ENCODE measurements at places on chromosomes 6 and 20.

GRCh38 chr6:45830441-45831139 lies 185.1 kb downstream of the CLIC5 start:
- DNase-seq: no peak

DNA sequence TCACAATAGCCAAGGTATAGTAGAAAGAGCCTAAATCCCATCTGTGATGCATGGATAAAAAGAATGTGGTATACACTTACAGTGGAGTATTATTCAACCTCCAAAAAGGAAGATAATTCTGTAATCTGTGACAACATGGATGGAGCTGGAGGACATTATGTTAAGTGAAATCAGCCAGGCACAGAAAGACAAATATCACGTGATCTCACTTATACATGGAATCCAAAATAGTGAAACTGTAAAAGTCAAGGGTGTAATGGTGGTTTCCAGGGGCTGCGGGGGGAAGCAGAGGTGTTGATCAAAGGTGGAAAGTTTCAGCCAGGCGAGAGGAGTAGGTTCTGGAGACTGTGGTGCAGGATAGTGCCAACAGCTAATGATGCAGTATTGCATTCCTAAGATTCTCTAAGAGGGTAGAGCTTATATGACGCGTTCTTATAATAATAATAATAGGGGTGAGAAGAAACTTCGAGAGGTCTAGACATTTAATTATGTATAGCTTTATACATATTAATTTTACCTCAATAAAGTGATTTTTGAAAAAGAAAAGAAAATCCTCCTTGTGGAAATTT lies 246.1 kb downstream of the FOXA2 start:
- no peak for DNase-seq

DNA sequence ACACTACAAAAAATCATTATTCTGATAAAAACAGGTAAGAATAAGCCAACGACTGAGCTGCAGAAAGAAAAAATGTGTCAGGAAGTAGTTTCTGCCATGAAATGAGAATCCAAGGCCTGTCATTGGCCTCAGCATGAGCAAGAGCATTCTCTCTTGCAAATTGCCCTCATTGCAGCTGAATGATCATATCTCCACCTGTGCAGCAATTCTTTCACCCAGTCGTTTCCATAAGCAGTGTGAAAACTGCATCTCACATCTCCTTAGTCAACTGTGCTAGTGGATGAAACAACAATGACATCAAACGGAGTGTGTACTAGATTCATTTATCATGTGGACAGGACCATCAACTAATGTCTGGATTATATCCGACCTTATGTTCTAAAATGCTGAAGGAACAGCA lies 88.2 kb upstream of the STXBP5 start:
- peak; percentile 42 for DNase-seq

- no peak for DNase-seq
Measured at GRCh38 chr6:4451081-4451480, 315.7 kb upstream of the ECI2 start.

GRCh38 chr6:63347599-63347998 lies 27.8 kb upstream of the LGSN start:
- no peak for DNase-seq

- DNase-seq: no peak
Measured at GRCh38 chr6:55433446-55434130, 106.3 kb downstream of the GFRAL start.

- peak; percentile 28 for DNase-seq
Measured at GRCh38 chr20:58140787-58141425, 87.5 kb downstream of the ANKRD60 start.

DNA sequence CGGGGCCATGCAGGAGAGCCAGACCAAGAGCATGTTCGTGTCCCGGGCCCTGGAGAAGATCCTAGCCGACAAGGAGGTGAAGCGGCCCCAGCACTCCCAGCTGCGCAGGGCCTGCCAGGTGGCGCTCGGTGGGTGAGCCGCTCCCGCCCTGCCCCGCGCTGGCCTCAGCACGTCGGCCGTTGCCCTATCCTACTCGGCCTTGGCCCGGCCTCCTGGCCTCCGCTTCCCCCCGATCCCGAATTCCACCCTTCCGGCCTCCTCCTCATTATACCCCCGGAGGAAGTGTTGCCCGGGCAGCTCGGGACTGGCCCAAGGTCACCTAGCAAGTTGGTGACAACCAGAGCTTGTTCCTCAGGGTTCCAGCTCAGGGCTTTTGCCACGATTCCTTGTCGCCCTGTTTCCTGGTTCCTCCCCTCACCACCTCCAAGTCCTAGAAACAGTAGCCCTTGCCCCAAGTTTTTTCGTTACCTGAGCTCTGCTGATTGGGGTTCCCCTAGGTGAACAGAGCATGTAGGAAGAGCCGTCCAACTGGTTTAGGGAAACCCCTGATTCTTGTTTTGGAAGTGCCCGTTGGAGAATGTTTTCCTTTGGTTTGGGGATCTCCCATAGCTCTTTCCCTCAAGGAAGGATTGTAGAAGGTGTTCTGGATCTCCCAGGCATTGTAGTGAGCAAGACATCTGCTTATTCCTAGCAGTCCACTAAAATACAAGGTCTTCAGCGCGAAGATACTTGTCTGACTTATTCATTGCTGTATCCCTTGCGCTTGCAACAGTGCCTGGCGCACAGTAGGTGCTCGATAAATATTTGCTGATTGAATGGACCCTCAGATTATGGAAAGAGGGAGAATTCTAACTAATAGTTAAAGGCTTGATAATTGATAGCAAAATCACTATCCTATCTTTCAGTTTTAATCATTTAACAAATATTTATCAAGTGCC lies 641 bp downstream of the ARFGEF2 start:
- peak; percentile 78 for DNase-seq

DNA sequence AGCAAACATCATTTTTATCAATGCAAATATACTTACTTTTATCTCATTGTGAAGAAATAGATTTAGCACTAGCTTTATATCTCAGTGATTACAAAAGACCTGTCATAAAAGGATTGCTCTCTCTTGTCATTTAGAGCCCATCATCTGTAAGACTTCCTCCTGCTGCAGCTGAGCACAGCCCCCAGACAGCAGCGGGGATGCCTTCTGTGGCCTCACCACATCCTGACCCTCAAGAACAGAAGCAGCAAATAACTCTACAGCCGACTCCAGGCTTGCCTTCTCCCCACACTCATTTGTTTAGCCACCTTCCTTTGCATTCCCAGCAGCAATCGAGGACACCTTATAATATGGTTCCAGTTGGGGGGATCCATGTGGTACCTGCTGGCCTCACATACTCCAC lies 127.0 kb upstream of the EDN1 start:
- no peak for DNase-seq

GRCh38 chr6:97195117-97195516 lies 87.9 kb downstream of the MMS22L start:
- DNase-seq: no peak

DNA sequence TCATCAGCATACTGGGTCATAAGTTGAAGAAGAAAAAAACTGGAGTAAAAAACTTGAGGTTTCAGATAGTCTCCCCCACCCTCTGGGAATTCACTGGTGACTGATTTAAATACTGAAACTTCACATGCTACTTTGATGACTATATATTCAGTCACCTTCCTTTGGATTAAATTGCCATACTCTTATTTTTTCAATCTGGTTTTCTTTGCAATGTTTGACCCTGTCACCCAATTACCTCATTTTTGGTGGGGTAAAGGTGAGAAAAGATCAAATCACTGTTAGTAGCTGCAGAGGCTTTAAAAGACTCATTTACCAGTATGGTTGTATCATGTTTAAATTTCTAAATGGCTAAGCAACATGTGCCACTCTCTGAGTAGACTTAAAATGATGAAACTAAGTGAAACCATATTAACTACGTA lies 862.7 kb upstream of the FLRT3 start:
- DNase-seq: no peak

- no peak for DNase-seq
Measured at GRCh38 chr6:32113386-32114352, 4.5 kb upstream of the TNXB start.
